ENCODE measurements at places on chromosomes 4 and X.

GRCh38 chr4:62144431-62144830 lies 944.3 kb downstream of the ADGRL3 start:
- no peak for DNase-seq

GRCh38 chrX:21438792-21439191 lies 64.6 kb downstream of the CNKSR2 start:
- DNase-seq: no peak

DNA sequence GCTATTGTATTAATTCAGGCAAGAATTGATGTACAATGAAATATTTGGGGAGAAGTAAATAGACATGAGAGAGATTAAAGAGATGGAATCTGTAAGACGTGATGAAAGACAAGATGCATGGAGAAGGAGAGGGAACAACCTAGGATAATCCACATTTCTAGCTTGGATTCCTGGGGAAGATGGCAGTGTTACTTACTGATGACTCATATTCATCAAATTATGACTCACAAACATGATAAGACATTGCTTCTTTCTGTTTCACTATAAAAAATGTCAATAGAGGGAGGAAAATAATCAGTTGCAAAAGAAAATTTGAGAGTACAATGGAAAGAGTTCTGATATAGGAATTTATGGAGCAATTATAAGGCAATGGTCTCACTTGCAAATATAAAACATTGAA lies 104.1 kb upstream of the BMP3 start:
- DNase-seq: no peak

DNA sequence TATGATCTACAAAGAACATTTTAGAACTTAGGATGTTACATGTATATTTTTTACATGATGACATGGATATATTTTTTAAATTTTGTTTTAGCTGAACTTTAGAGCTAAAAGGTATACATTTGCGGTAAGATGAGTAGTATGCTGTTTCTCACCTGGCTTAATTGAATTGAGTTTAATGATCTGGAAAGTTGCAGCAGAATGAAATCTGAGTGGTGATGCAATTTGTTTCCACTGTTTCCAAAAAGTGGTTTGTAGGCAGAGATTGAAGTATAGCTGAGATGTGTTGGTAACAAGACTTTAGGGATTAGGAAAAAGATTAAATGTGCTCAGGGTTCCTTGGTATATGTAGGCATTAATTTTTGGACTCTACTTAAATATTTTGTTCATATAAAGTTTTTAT lies 68.1 kb downstream of the HPF1 start:
- no peak for DNase-seq

DNA sequence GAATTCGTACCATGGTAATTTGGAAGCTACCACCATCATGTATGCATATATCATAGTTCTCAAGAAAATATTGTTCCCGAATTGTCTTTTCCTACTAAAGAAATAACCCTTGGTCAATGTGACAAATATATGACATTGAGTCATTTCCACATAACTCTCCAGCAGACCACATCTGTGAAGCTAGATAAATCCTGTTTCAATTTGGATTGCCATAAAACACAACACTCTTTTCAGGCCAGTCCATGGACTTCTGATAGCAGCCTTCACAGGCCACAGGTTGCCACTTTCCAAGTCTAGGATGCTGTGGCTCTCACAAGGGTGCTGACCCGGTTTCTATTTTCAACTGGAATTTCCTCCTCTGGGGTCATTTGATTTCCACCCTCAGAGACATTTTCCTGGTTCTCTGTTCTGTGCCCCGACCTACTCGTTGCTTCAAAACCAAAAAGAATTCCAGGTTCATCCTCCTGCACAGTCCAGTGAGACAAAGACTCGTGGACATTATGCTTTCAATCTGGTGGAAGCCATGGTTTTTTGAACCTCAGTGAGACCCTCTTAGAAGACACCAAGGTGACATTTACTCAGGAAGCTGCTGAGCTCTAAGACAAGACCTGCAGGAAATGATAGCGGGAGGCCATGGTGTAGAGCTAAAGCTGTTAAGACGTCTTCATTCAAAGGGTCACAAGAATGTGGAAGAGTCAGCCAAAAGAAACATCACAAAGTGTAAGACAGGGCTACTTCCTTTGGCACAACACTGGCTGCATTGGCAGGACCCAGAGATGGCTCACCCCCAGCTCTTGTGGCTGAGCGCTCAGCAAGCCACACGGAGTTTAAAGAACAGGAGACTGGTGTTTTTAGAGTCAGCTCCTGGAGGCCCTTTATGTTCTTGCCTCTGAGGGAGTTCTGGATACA lies 119.8 kb downstream of the AMELX start:
- no peak for DNase-seq

GRCh38 chrX:140172401-140172800 lies 207.1 kb upstream of the CXorf66 start:
- DNase-seq: no peak

DNA sequence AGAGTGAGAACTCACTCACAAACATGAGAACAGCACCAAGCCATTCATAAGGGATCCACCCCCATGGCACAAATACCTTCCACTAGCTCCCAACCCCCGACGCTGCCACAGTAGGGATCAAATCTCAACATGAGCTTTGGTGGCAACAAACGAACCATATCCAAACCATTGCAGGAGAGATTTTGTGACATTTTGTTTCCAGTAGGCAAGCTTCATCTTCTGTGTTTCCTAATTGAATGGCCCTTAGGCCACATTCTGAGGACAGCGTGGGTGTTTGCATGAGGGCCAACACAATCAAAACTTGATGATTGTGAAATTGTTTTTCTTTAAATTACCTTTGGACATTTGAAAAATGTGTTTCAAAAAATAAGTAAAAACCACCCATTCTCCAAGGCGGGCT lies 102.6 kb upstream of the LNX1 start:
- no peak for DNase-seq

DNA sequence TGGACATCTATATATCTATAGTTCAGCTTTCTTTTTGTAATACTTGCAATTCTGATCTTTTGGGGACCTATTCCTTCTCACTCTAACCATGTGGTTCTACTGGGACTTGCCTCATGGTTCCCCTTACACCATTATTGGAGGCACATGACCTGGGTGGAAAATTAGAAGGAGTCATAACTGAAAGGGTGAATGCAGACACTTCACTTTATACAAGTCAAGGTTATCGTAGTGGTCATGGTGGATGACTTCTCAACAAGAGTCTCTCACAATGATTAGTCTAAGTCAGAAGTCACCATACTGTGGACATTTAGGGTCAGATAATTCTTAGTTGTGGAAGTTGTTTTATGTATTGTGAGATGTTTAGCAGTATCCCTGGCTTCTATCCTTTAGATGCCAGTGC lies 10.5 kb upstream of the EIF4E start:
- no peak for DNase-seq

DNA sequence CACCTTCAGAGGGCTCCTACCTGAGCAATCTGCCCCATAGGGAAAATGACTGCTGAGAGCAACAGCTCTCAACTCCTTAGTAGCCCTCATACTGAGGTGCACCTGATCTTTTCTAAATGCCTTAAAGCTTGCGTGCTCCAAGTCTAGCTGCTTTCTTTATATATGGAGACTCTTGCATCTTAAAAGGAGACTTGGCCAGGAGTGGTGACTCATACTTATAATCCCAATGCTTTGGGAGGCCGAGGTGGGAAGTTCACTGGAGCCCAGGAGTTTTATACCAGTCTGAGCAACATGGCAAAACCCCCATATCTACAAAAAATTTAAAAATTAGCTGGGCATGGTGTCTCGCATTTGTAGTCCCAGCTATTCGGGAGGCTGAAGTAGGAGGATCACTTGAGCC lies 78.1 kb upstream of the TRIM2 start:
- no peak for DNase-seq

DNA sequence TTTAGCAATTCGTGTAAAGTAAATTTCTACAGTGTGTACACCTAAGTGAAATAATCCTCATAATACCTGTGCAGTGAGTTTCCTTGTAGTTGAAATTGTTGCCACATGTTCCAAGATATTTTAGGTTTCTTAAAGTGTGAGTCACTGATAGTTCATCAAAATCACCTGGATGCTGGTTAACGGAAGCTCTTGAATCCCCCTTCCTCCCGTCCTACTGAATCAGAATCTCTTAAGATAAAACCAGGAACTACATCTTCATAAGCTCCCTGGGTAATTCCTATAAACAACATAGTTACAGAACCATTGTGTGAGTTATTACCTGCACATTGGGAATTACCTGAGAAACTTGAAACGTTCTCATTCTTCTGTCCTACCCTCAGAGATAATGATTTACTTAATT lies 197.4 kb upstream of the HS3ST1 start:
- no peak for DNase-seq

GRCh38 chr4:3280466-3280865 lies 12.4 kb upstream of the RGS12 start:
- DNase-seq: no peak

GRCh38 chrX:154457491-154458115 lies 478 bp upstream of the PLXNA3 start:
- peak; percentile 38 for DNase-seq

GRCh38 chr4:184363258-184363657 lies 111.1 kb downstream of the IRF2 start:
- DNase-seq: no peak
